ENCODE measurements at places on chromosomes 1 and 21.
A peak's percentile ranks its signal among the peaks of the same experiment; 100 is the strongest.

- no peak for DNase-seq
Observed at GRCh38 chr1:109895720-109896504, 14.7 kb upstream of the CSF1 start.

DNA sequence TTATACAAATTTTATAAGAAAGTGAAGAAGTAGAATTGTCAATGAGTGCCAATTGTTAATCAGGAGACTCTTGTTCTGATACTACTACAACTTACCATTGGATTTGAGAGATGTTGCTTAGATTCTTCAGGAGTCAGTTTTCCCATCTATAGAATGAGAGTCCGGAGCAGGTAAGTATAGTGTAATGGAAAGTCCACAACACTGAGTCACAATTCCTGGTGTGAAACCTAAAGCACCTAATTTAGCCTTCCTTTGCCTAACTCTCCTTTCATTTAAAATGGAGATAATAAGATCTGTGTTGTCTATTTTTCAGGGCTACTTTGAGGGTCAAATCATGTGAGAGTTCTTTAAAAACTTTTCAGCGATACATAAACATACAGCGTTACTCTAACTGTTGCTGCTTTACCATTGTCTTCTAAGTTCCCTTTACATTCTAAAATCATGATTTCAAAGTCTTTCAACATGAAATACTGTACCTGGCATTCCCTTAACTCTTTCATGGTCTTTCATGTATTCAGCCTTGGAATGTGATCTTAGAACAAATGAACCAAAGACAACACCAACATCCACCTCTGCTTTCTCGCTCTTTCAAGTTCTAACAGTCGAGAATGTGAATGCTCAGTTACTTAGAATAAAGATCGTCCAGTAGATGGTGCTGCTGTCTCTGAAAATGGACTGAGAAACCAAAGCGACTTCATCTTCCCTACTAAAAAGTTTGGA, 90.9 kb downstream of the SLC30A10 start:
- peak; percentile 16 for DNase-seq

- DNase-seq = no peak
Observed at GRCh38 chr1:182111496-182111895, 50.0 kb upstream of the ZNF648 start.

DNA sequence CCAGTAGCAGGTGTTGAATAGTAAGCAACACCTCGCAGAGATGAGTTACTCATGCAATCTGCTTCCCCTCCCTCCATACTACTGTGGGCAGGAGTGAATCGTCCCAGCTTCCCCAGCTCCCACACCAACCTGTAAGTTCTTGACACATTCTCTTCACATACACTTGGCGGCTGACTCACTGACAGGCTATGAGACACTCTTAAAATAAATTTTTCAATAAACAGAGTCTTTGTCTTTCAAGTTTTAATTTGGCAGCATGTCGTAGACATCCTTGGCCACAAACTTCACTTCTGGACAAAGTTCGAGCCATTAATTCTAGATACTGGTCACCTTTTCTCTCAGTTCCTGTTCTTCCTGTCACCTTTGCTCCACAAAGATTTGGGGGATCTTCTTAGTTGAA, 290.7 kb downstream of the TM2D1 start:
- DNase-seq = no peak

Data from T-helper 1 cell (primary cell).